Activated T-helper 2 cell treated with anti-CD3 and anti-CD28 coated beads, Interferon-gamma antibody, Interleukin-2, Interleukin-4, amounts not matched to agents 10 μg/mL and 5 μg/mL and 100 μg/mL, durations not matched to agents 14 hours and 24 hours and 36 hours (primary cell): ENCODE measurements at places on chromosomes 12 and 14. TPM values are rescaled to one million over a fixed set of nuclear protein-coding genes. Genes with fewer than 3 reads are reported as not detected.

The SDR39U1 gene
- 40.8 and 47.7 TPM in 2 replicates for total RNA-seq

The AKAP5 gene
- 2.3 and 2.5 TPM in 2 replicates for total RNA-seq

The ABHD12B gene
- total RNA-seq, result not detected in 2 replicates

The CCER1 gene
- total RNA-seq, result not detected in 2 replicates

The KCNA5 gene
- not detected in 2 replicates for total RNA-seq

DNA sequence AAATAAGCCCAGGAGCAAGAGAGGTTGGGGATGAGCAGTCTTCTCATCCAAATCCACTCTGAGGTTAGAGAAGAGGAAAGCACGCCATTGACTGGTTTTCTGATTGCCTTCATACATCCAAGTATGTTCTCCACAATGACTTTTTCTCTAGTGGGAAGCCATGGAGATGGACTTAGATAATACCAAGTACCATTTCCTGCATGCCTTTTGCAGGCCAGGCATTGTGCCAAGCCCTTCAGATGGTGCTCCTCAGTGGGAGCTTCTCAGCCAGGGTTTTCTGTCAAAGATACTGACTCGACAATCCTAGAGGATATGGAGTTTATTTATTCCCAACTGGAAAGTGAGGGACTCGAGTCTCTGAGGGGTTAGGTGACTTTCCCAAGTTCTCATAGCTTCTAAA lies 218.0 kb downstream of the ZFP36L1 start:
- DNase-seq, result no peak

DNA sequence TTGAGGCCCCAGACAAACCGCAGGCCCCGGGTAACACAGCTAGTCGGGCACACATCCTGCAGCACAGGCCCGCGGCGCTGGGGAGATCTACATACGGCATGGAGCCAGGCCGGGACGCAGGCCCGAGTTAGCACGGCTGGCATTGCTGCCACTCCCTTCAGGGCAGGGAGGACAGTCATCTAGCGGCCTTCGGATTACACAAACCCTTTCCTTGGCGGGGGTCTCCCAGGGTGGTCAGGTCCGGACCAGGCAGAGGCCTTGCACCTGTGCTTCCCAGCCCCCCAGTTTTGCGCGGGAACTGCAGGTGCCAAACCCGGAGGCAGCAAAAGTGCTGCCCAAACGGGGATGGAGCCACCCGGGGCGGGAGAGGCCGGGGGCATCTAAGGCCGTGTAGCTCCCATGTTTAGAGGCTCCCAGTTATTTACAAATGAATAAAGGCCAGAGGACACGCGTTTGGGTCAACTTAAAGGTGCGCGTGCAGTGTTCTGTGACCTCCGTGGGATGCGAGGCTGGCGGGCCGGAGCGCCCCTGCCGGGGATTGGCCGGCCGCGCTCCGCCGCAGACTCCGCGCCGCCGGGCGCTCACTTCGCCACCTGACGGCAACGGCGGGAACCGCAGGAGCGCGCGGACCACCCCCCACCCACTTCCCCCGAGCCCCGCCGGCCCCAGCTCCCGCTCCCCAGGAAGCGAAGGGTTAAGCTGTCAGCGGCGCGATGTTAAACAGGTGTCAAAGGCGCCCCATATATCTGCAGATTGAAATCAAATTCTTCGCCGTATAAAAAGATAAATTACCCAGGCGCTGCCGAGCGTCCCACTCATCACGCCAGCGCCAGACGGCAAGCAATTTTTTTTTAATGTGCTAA lies 18.1 kb downstream of the VSX2 start:
- peak; percentile 46 for DNase-seq

DNA sequence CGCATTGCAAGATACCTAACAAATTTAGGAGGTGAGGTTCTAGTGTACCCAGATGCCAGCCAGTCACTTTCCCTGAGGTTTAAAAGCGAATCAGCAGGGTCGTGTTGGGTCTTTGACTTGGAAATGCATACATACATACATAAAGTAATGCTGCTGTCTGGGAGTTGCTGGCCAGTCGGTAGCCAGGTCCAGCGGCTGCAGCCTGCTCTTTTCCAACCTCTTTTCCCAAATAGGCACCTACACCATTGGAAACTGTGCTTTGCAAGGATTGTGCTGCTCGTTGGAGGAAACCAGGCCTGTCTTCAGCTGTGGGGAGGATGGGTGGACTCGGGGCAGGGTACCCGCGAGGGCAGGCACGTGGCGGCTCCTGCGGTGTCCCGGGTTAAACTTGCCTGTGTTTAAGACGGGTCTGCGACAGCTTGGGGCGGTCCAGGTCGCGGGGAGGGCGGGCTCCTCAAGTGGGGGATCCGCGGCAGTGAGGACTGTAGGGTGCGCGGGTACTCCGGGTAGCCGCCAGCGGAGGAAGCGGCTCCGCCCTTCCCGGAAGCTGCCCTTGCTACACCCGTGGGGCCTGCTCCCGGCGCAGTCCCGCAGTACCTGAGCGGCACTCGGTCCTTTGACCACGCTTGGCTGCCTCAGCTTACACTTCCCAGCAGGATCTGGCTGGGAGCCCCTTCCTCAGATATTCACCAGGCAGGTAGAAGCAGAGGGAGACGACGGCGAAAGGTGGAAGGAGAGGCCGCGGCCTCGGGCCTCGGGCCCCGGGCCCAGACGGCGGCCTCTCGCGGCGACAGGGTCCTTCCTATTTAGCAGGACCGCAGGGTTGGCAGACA lies 2.7 kb downstream of the TTC6 start:
- DNase-seq, result no peak

- no peak for DNase-seq
Observed at GRCh38 chr14:85590784-85591183, 60.8 kb downstream of the FLRT2 start.

GRCh38 chr12:59040656-59041055 lies 120.4 kb upstream of the LRIG3 start:
- DNase-seq, result no peak

GRCh38 chr12:47901063-47901717 lies 3.6 kb downstream of the VDR start:
- DNase-seq, result no peak
